Gastrocnemius medialis (tissue), 4 donors: ENCODE measurements at places on chromosomes 6 and 20. TPM values are rescaled to one million over a fixed set of nuclear protein-coding genes. Genes with fewer than 3 reads are reported as not detected.

GRCh38 chr6:9540534-9541126 is 874.2 kb downstream of the TFAP2A start:
- H3K36me3 ChIP-seq: no peaks in the 10 kb centered on the region
- H3K27me3 ChIP-seq: no peaks in the 10 kb centered on the region
- H3K4me1 ChIP-seq: no peaks in the 10 kb centered on the region
- H3K27ac ChIP-seq: no peak overlapping the region

DNA sequence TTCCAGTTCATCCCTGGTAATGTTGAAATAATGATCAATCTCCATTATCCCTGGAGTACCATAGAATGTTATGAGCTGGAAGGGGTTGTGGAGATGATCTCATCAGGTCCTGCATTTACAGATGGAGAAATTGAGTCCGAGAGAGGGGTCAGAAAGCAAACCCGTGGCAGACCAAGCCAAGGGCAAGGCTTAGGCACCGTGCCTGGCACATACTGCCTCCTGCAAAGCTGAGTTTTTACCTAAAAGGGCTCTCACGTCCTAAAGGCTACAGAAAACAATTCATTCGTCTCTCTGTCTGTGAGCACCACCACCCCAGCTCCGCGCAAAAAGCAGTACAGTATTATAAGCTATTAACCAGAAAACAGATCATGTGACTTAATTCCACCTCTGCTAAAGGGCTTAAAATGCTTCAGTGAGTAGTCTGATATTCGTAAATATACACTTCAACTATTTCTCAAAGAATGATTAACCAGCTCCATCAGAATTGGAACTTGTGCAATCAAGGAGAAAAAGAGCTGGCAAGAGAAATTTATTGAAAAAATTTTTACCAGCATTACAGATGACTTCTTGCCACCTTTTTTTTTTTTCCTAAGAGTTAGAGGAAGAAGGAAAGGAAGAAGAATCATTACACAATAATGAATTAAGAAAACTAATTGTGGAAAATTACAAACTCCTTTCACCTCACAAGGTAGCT is 3.4 kb upstream of the PARD6B start:
- no peaks in the 10 kb centered on the region for H3K36me3 ChIP-seq
- no peak for DNase-seq
- no peaks in the 10 kb centered on the region for H3K27me3 ChIP-seq
- no peak overlapping the region for H3K27ac ChIP-seq

DNA sequence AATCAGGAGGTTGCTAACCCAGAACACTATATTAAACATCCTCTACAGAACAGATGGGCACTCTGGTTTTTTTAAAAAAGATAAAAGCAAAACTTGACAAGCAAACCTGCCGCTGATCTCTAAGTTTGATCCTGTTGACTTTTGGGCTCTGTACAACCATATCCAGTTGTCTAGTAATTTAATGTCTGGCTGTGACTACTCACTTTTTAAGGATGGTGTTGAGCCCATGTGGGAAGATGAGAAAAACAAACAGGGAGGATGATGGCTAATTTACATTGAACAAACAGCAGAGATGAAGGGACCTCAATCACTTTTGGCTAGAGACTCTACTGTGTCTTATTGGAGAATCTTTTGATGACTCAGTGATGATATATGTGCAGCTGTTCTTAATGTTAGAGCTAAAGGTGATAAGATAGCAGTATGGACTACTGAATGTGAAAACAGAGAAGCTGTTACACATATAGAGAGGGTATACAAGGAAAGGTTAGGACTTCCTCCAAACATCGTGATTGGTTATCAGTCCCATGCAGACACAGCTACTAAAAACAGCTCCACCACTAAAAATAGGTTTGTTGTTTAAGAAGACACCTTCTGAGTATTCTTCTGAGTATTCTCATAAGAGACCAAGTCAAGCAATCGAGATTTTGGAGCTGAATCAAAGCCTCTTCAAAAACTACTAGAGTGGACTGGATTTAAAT is 201.2 kb upstream of the SHLD1 start:
- no peaks in the 10 kb centered on the region for H3K27me3 ChIP-seq
- no peaks in the 10 kb centered on the region for H3K4me1 ChIP-seq

GRCh38 chr6:169669889-169670288 is 31.9 kb downstream of the WDR27 start:
- no peaks in the 10 kb centered on the region for H3K27me3 ChIP-seq
- DNase-seq: no peak
- H3K4me3 ChIP-seq: no peak overlapping the region
- H3K27ac ChIP-seq: peak overlapping the region; percentile 40
- peaks cover 12% of the 10 kb centered on the region for H3K36me3 ChIP-seq

- no peaks in the 10 kb centered on the region for H3K36me3 ChIP-seq
- H3K27ac ChIP-seq: no peak overlapping the region
- DNase-seq: no peak
- no peak overlapping the region for H3K4me3 ChIP-seq
- no peaks in the 10 kb centered on the region for H3K4me1 ChIP-seq
These were observed 177.9 kb downstream of the RNGTT start for GRCh38 chr6:88785478-88785877.

DNA sequence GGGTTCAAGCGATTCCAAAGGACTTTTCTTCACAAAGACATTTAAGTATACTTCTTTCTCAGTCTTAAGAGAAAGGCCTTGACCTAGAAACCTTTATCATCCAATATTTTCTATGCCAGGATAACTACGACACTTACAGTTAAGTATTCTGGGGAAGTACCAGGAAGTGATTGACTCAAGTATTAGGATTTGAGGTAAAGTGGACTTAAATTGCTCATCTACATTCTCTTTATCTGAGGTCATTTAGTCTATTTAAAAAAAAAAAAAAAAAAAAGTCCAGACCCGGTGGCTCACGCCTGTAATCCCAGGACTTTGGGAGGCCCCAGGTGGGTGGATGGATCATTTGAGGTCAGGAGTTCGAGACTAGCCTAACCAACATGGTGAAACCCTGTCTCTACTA is 114.7 kb downstream of the ZFAND3 start:
- H3K4me3 ChIP-seq: no peak overlapping the region
- peaks cover 47% of the 10 kb centered on the region for H3K4me1 ChIP-seq
- H3K27ac ChIP-seq: no peak overlapping the region
- no peak for DNase-seq
- no peaks in the 10 kb centered on the region for H3K27me3 ChIP-seq
- no peaks in the 10 kb centered on the region for H3K36me3 ChIP-seq

- H3K27ac ChIP-seq: no peak overlapping the region
- no peaks in the 10 kb centered on the region for H3K4me1 ChIP-seq
- DNase-seq: no peak
- H3K27me3 ChIP-seq: no peaks in the 10 kb centered on the region
- H3K36me3 ChIP-seq: no peaks in the 10 kb centered on the region
- no peak overlapping the region for H3K4me3 ChIP-seq
These were observed 20.4 kb downstream of the FGD2 start for GRCh38 chr6:37025621-37026466.

DNA sequence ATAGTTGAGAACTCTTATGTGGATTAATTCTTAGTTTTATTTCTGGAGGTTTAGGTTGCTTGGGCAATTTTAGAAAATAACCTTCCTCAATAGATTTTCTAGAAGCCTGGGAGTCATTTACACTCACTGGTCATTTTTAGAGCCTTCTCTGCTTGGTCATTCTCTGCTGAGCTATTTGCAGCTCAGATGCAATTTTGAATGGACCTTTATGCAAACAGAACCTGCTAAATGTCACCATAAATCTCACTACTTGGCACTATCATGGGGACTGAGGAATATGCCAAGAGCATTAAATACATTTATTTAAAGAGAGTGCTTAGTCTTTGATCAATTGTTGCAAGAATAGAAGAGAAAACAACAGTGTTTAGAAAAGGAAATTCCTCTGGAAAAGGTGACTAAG is 154.0 kb downstream of the CLVS2 start:
- DNase-seq: no peak
- no peak overlapping the region for H3K27ac ChIP-seq
- H3K4me3 ChIP-seq: no peak overlapping the region
- H3K36me3 ChIP-seq: no peaks in the 10 kb centered on the region

- H3K27ac ChIP-seq: no peak overlapping the region
- peaks cover 8% of the 10 kb centered on the region for H3K4me1 ChIP-seq
- no peak for DNase-seq
- H3K27me3 ChIP-seq: no peaks in the 10 kb centered on the region
These were observed 25.3 kb downstream of the BFSP1 start for GRCh38 chr20:17505636-17506517.

GRCh38 chr6:55825402-55826051 is 49.9 kb downstream of the BMP5 start:
- no peak overlapping the region for H3K27ac ChIP-seq
- DNase-seq: no peak
- no peak overlapping the region for H3K4me3 ChIP-seq

DNA sequence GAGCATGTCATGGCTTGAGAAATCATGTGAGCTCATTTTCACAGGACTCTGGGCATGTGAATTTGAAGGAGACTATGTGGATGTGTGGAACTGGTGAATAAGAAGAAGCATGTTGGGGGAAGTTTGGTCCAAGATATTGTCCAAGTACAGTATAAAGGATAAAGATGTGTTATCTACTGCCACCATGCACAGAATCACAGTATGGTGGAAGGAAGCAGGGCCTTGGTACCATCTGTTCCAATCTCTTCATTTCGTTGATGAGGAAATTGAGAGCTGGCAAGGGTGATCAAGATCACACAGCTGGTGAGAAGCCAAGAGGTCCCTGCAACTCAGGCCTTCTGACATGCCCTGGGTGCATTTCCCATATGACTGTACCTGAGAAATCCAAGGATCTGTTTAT is 31.5 kb upstream of the RIPOR2 start:
- H3K4me3 ChIP-seq: no peak overlapping the region
- H3K27me3 ChIP-seq: no peaks in the 10 kb centered on the region
- no peaks in the 10 kb centered on the region for H3K4me1 ChIP-seq

GRCh38 chr6:33250731-33251130 is 20.9 kb downstream of the VPS52 start:
- peaks cover 10% of the 10 kb centered on the region for H3K4me1 ChIP-seq
- no peaks in the 10 kb centered on the region for H3K27me3 ChIP-seq
- peaks cover 15% of the 10 kb centered on the region for H3K36me3 ChIP-seq
- no peak overlapping the region for H3K27ac ChIP-seq

DNA sequence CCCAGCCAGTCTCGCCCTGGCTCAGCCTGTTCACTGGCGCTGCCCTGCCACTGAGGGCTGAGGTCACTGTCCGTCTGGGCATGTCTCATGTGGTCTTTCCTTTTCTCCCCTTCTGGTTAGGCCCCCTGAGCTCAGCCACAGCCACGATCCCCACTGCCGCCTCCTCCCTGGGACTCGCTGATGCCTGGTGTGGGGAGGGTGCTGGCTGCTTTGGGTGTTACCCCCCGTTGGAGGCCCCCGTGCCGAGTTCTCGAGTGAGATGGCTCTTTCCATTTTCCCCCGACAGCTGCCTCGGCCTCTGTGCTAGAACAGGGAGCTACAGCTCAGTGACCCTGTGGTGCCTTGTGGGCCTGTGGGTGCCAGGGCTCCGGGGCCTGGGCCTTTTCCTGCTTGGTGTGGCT is 14.9 kb upstream of the TCFL5 start:
- no peaks in the 10 kb centered on the region for H3K27me3 ChIP-seq
- H3K36me3 ChIP-seq: no peaks in the 10 kb centered on the region
- H3K4me3 ChIP-seq: no peak overlapping the region

DNA sequence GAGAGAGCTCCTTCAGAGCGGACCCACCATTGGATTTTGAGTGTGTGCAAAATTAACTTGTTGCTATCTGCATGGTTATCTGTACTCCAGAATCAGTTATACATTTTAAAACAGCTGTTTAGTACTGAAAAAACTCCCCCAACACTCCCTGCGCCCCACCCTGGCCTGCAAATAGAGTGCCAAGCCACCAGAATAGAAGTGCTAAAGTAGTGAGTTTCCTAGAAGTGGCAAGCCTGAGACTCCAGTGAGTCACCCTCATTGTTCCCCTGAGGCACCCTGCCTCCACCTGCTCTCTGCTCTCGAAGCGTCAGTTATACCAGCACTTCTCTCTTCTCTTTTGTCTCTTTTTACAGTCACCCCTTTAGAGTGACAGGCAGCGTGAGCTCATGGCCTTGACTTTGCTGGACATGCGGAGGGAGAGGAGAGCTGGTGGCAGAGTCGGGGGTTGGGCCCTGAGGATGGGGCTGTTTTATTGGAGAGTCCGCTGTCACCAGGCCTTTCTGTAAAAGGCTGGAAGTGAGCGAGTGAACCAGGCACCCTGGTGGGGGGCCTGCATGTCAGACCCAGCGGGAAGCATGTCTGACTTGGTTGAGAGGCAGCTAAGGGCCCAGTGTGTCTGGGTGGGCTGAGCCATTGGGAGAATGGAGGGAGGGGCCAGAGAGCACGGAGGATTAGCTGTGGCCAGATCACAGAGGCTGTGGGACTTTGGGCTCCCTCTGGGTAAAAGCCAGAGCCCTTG is 10.4 kb downstream of the IGF2R start:
- H3K27ac ChIP-seq: peak overlapping the region; percentile 89
- H3K4me1 ChIP-seq: peaks cover 98% of the 10 kb centered on the region
- H3K4me3 ChIP-seq: peak overlapping the region; percentile 31
- no peaks in the 10 kb centered on the region for H3K36me3 ChIP-seq
- DNase-seq: peak; percentile 57

DNA sequence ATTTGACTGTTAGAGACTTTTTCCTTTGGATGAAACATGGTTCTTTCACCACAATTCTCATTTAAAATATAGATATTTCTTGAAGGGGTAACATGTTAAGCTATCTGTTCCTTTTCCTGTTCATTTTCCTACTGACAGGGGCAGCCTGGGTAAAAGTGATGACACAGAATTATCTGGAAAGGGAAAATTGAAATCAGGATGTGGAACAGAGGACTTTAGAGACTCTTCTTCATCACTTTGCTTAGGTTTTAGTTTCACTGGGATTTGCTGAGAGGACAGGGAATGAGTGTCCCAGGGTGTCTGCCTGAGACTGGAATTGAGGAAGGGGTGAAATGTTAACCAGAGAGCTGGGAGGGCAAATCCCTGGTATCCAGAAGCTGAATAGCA is 116.0 kb downstream of the RNF144B start:
- H3K27me3 ChIP-seq: no peaks in the 10 kb centered on the region
- DNase-seq: no peak
- peaks cover 6% of the 10 kb centered on the region for H3K4me1 ChIP-seq
- H3K27ac ChIP-seq: peak overlapping the region; percentile 71

Gene MACROD2
- 10.2 TPM for total RNA-seq

Gene PERP
- 2.5 TPM for total RNA-seq

Gene PDE10A
- total RNA-seq: 1.1 TPM

Gene CTAGE9
- total RNA-seq: not detected

Gene TAAR9
- total RNA-seq: not detected

Gene NEURL2
- total RNA-seq: 24.1 TPM

Gene PTGIS
- 4.5 TPM for total RNA-seq

Gene SYCP2L
- 0.82 TPM for total RNA-seq

Gene LGSN
- not detected for total RNA-seq
